Activated CD4-positive, alpha-beta T cell treated with anti-CD3 and anti-CD28 coated beads, Interleukin-2, amount 50 U/mL, for 4 hours (primary cell): ENCODE measurements at places on chromosomes 3 and 15.
A peak's percentile ranks its signal among the peaks of the same experiment; 100 is the strongest.

DNA sequence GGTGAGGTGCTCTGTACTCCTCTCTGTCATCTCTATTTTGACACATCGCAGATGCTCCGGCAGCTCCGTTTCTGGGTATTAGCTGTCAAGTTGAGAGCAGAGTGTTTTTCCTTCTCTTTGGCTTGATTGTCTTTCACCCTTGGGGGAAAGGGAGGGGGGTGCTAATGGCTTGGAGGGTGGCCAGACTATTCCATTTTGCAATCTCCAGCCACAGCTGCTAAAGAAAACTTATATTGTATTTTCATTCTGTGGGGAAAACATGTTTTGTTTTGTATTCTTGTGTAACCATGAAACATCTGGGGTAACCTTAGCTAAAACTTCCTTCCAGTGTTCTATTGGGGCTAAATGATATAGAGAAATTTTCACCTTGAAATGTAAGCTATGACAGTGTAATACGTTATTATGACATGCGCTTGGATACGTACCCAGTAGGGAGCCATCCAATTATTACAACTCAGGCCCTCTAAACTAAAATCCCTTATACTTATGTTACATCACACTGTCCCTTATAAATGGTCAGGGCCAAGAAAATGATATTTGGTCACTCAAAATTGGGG is 14.0 kb upstream of the LARP6 start:
- no peak for DNase-seq

GRCh38 chr3:19016851-19017250 is 131.5 kb upstream of the KCNH8 start:
- no peak for DNase-seq

DNA sequence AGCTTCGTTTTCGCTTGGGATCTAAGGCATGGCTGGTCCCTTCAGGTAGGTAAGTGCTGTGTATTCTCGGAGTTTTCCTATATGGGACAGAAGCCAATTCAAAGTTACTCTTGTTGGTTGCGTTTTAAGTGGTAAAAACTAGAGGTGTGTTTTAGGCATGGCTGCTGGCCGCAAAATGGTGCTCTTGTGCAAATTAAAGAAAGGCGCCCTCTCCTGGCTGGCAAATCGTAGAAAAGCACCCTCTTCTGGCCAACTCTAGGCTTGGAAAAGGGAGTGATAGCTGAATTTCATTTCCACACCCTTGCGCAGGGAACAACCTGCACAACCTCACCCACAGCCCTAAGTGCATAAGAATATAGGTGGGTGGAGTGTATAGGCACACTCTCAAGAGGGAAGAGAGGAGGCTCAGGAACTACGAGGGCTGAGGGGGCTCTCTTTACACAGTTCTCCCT is 23.5 kb downstream of the DRD3 start:
- peak; percentile 20 for DNase-seq

- DNase-seq = peak; percentile 69
These were observed 118.7 kb upstream of the SMAD3 start for GRCh38 chr15:66946578-66947164.

- no peak for DNase-seq
These were observed 447.8 kb upstream of the THBS1 start for GRCh38 chr15:39132954-39133600.
